ENCODE measurements at places on chromosomes 5 and 9.
A peak's percentile ranks its signal among the peaks of the same experiment; 100 is the strongest.

GRCh38 chr9:108831496-108832178, 24.1 kb downstream of the ACTL7B start:
- DNase-seq = peak; percentile 5

DNA sequence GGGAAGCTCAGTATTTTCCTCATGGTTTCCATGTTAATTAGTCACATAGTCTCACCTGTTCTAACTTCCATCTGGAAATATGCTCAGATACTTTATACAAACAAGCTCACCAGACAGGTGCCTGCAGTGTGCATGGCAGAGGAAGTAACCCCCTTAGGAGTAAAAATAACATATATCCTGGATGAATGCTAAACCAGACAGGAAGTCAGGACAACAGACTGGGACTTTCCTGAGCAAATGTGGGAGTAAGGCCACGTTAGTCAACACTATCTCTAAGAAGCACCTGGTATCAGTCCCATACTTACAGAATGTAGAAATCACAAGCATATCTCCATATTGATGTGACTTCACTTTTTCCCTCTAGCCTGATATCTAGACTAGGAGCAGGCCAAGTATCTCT, 128.4 kb downstream of the SEC61B start:
- no peak for DNase-seq

DNA sequence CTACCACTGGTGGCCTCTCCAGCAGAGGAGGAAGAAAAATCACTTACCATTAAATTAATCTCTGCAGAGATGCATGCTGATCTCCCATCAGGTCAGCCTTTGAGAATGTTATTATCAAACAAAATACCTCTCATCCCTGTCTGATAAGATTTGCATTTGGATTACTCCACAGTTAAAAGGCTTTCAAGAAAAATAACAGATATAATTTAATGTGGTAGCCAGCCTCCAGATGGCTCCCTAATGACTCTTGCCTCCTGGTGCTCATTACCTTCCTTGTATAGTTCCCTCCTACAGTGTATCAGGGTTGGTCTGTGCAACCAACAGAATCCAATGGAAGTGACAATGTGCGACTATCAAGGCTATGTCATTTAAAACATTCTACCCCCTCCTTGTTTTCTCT, 63.6 kb upstream of the TNPO1 start:
- DNase-seq = peak; percentile 90

- no peak for DNase-seq
Measured at GRCh38 chr5:168432903-168433302, 53.4 kb upstream of the RARS1 start.

GRCh38 chr5:103929338-103930013, 366.9 kb upstream of the NUDT12 start:
- DNase-seq = no peak

DNA sequence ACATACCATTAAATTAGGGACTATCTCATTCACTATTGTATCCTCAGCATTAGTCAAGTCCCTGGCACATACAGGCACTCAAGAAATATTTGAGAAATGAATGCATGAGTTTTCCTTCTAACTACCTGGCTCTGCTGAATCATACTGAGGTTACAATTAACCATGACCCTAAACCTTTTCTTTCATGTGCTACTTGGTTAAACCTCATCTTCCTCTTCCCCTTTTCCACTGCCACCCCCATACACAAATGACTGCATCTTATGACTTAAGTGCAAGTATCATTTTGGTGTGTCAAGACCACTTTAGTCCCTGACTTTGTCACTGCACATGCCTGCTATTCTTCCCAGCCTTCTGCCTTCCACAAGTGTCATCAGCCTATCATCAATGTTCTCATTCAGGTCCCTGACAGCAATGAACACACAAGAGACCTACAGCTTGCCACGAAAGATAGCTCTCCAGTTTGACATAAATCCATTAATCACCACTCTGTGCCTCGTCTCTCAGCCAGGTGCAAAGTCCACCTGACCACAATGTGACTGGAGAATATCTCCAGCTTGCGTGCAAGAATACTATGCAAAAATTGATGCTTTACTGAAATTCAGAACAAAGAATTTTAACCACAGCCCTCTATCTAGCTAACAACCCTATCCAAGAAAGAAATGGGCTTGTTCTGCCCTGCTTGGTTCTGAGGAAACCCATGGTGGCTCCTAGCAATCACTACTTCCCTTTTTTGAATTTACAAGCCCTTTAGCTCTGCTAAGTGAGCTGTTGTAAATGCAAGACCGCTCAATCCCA, 74.5 kb downstream of the MAPKAP1 start:
- no peak for DNase-seq

DNA sequence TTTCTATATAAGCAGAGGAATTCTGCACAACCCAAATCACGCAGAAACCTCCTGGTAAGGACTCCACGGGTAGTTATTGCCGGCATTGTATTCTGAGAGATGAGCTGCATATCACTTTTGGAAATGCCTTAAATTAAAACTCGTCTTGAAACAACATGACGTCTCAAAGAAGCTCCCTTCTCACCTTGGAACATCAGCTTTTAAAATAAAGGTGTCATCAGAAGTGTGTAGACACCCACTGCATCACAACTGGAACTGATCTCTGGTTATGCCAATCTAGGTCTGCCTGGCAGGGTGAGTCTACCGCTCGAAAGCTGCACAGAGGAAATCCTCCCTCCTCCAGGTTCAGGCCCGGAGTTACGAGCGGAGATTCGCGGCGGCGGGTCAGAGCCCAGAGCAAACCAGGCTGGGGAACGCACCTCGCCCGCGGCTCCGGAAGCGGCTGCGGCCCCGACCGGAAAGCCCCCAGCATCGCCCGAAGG, 974 bp upstream of the SLC12A2 start:
- no peak for DNase-seq
